ENCODE measurements at places on chromosomes 7 and 10.

DNA sequence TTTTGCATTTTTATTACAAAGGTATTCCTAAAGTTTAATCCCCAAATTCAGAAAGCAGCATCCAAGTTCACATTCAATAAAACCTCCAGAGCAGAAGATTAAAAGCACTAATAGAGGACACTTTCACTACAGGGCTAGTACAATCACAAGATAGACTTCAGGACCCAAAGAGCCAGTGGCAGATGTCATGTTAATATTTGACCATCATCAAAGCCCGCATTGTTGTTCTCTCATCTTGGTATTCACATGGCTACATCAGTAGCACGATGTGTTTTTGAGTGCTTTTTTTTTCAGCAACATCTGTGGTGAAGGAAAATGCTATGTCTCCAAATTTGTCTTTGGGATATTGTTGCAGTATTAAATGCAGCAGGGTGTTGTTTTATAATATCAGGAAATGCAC lies 134.3 kb downstream of the ARL4A start:
- no peak for DNase-seq

DNA sequence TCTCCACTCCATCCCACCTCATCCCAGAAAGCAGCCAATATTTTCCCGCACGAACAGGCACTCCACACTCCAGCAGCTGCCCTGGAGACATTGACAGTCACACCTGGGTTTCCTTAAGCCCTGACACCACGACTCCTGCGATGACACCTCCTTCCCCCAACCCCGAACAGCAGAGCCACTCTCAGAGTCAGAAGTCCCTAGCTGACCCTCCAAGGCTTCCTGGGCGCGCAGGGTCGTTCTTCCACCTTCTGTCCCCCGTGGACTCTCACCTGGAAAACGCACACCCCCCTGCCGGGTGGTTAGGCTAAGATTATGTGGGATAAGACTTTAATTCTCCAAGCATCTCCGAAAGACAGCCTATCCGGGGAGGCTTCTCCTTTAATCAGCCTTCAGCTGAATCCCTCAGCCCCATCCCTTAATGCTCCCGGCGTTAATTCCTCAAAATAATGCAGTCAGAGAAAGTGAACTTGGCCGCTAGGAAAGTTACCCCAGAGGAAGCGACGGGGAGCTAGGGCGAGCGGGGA lies 1.1 kb downstream of the DENND11 start:
- DNase-seq, result no peak

GRCh38 chr7:124649397-124650014 lies 116.1 kb downstream of the GPR37 start:
- no peak for DNase-seq

DNA sequence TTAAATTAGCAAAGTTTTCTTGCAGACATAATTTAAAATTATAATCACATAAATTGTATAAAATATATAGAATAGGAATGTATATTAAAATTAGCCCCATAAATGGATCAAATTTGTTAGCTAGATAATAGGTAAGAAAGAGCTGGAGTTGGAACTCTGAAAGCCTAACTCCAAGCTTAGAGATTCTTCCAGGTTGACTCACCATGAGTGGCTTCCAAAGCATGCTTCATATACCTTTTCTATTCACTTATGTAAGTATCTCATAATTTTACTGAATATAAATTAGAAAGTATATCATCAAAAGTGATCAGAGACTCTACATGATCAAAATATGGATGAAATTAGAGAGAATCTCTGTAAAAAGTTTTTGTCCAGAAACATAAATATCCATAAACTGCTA lies 320.7 kb upstream of the MAGI2 start:
- DNase-seq, result no peak

GRCh38 chr7:43758822-43759683 lies 573 bp downstream of the BLVRA start:
- peak; percentile 23 for DNase-seq
